ENCODE measurements at places on chromosomes 6 and 20. TPM values are rescaled to one million over a fixed set of nuclear protein-coding genes. Genes with fewer than 3 reads are reported as not detected.

GRCh38 chr20:6053776-6054688 is at the start of gene LRRN4:
LRRN4 (minus strand) TSS chr20:6054060; CDS start chr20:6052799, 1,261 bp downstream.
- no peak for DNase-seq

GRCh38 chr6:53382421-53382820 is 33.7 kb upstream of the ELOVL5 start:
- no peak for DNase-seq

- DNase-seq: no peak
Measured at GRCh38 chr6:56913285-56914074, 41.4 kb upstream of the BEND6 start.

Gene CST2
- total RNA-seq: not detected

Gene MCM8
- total RNA-seq: 41.0 TPM

- DNase-seq: no peak
Measured at GRCh38 chr6:100430962-100431361, 33.8 kb downstream of the SIM1 start.

- no peak for DNase-seq
Measured at GRCh38 chr6:119661628-119662027, 312.1 kb upstream of the MAN1A1 start.

Gene KCNK15
- total RNA-seq: 0.76 TPM

- no peak for DNase-seq
Measured at GRCh38 chr6:3236005-3236404, 8.6 kb upstream of the TUBB2B start.

Gene DAAM2
- not detected for total RNA-seq

DNA sequence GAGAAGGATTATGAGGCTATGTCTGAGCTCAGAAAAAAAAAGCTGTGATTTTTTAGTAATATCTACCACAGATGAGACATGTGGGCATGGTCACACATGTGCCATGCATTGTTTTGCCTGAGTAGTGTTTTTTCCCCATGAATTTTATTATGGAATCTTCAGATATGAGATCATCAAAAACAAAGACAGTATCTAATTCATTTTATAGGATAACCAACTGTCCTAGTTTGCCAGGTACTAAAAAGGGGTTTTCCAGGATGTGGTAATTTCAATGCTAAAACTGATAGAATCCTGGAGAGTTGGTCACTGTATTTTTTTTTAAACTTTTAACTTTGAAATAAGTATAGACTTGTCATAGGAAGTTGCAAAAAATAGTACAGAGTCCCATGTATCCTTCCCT is 127.4 kb upstream of the MAP3K7 start:
- DNase-seq: no peak

GRCh38 chr20:41038878-41039404 is 10.3 kb downstream of the TOP1 start:
- no peak for DNase-seq

Gene NUDT3
- total RNA-seq: 21.8 TPM

DNA sequence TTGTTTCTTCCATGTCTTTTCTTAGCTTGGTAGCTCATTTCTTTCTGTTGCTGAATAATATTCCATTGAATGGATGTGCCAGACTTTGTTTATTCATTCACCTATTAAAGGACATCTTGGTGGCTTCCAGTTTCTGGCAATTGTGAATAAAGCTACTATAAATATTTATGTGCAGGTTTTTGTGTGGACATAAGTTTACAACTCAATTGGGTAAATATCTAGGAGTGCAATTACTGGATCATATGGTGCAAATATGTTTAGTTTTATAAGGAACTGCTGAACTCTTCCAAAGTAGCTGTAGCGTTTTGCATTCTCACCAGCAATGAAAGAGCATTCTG is 16.8 kb upstream of the SDCBP2 start:
- DNase-seq: no peak

Measured in activated CD4-positive, alpha-beta T cell treated with anti-CD3 and anti-CD28 coated beads, Interleukin-2, amount 10 ng/mL, durations not matched to agents 24 days and 14 days (primary cell).